CMK (cell line): ENCODE measurements at places on chromosomes 6 and 20.

- DNase-seq: peak; percentile 83
Observed at GRCh38 chr20:32621071-32621890, 36.1 kb upstream of the NOL4L start.

DNA sequence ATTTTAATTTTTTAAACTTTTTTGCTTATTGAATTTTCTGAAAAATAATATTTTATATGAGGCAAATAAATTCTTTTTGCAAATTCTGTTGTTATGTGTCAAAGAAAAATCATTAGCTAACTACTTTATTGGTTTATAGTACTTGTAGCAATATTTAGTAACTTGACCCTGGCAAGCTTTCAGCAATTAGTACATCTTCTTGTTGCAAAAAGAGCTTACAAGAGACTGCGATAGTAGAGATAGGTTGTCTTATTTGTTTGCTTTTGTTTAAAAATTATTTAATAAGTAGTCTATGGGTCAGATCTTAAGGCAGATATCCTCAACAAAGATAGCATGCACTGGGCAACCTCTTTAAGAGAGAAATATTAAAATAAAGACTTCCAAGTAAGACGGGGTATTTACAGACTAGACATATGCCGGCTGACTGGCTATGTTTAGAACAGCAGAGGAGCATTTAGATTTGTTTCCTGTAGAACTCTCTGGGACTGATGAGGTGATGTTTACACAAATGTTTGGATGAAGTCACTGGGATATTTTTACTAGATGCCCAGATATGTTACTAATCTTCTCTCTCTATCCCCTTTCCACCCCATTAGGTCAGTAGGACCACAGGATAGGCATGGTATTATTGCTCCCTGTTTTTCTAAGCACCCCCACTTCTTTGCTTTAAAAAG, 25.0 kb downstream of the VGLL2 start:
- DNase-seq: no peak

- DNase-seq: peak; percentile 58
Observed at GRCh38 chr6:99330159-99330558, 19.3 kb downstream of the FAXC start.

DNA sequence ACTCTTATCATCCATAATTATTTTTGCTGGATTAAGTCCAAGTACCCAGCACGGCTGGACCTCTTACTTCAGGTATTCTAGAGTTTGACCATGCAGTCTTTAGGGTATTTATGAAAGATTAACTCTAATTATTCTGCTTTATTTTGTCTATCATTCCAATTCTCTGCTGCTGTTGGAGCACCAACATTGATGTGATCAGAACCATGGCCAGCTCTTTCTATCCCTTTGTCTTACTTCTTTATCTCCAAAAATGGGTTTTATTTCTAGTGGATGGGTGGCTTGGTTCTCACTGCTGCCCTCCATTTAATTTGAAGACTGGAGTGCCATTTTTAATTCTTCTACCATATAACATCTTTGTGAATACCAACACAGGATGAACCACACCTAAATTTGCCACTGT, 704.3 kb downstream of the FRK start:
- DNase-seq: no peak

DNA sequence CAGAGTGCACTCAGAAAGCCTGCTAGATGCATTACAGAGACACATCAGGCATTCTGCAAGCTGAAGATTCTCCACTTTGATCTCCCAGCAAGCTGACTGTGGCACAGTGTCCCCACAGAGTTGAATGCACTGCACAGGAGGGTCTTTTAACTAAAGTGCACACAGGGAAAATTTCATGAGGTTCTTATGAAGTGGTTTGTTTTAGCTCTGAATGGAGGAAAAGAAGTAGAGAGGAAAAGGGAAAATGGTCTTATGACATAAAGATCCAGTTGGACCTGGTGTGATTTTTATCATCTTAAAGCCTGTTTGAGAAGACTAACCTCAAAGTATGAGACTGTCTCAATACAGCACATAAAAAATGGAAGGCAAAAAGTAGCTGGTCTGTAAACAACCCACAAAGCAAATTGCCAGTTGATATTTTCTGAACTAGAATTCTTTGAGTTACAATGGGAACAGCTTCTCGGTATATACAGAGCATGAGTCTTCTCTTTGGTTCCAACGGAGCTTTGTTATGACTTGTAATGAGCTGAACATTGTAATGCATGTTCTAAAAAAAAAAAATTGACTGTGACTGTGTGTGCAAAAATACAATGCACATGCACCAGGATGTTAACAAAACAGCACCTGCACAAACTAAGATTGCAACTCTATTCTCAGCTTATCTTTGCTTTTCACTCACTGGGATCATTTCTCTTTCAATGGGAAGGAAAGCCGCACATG, 383.0 kb upstream of the ID4 start:
- DNase-seq: no peak
